Umbilical cord (tissue), 2 donors: ENCODE measurements at places on chromosomes 4 and X. TPM values are rescaled to one million over a fixed set of nuclear protein-coding genes. Genes with fewer than 3 reads are reported as not detected.

DNA sequence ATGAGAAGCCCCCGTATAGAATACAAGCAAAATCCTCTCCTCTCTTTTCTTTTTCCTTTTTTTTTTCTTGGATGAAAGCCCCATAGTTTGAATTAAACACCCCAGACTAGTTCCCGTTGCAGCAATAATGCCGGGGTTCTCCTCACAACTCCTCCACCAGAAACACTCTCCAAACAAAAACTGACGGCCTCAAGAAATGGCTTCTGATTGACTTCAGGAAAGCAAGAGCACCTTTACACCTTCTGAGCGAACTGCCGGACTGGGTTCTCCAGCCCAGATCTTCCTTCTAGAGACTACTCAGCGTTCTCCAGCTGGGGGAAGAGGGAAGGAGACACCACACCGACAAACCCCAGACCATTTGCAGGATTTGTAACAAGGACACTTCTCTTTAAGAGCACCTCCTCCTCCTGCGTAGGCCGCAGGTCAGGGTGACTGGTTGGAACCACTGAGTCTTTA is 4.0 kb downstream of the HAND2 start:
- DNase-seq = peak; percentile 52

GRCh38 chr4:169014586-169014985 is 4.5 kb upstream of the CBR4 start:
- DNase-seq = no peak

DNA sequence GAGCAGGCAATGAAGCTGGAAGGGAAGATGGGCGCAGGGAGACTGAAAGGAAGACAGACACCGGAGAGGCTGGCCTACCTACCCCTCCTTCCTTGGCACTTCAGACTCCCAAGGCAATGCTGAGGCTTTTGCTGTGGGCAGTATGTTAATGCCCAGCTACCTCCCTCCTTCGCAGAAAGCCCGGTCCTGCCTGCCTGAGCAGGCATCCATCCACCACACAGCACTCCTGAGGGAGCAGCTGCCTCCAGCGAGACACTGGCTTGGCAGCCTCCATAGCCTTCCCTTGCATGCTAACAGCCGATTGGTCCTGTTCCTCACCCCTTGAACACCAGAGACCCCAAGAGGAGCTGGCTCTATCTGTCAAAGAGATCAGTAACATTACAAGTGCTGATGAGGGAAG is 14.4 kb downstream of the GABRQ start:
- DNase-seq = no peak

- DNase-seq = no peak
Observed at GRCh38 chrX:134735015-134735414, 76.7 kb upstream of the PLAC1 start.

DNA sequence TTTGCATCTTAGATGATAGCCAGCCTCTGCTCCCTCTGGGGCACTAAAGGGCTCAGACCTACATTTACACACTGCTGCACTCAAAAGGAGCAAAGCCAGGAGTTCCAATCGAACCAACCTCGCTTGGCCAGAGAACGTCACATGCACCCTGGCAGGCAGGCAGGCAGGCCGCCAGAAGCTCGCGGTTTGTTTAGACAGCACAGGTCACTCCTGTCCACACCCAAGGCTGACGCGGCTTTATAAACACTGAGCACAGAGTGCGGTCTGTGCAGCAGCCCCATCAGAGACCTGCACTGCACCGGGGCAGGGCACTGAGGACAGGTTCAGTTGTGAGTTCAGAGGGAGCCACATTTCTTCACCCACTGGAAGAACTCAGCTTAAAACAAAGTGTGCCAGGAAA is 143.9 kb downstream of the BCOR start:
- no peak for DNase-seq

DNA sequence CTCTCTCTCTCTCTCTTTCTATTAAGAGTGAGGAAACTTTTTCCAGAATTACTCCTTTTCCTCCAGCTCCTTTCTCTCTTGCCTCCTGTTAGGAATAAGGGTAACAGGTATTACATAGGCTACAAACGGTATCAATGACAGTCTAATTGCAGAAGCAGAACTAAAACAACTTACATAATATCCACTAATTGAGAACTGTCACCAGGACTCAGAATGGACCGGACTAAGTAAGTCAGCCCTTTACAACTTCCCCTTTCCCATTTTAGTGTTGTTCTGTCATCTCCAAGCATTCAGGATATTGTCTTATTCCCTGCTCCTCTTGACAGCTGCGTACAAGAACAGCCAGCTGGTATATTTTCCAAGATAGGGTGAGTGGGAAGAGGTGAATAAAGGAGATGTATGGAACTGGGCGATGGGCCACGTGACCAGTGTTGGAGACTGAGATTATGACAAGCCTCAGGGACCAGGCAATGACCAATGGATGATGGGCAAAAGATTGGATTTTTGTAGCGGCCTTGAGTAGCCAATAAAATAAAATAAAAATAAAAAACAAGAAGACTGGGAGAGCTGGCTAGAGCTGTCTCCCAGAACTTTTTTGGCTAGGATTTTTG is 2.3 kb upstream of the FNIP2 start:
- DNase-seq = no peak

DNA sequence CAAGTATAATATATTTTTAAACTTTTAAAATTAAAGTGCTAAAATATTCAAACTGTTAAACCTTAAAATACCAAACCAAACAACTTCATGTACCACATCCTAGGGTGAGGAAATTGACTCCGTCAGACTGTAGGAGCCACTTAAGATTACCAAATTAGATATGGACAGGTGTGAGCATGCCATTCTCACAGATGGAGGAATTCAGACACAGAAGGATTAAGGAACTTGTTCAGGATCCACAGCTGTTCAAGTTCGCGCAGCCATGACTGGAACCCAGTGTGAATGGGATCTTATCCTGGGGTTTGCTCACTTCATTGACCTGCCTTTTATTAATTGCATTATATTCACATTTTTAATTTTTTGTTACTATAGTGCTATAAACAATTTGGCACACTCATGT is 224.9 kb upstream of the PCDH7 start:
- no peak for DNase-seq

DNA sequence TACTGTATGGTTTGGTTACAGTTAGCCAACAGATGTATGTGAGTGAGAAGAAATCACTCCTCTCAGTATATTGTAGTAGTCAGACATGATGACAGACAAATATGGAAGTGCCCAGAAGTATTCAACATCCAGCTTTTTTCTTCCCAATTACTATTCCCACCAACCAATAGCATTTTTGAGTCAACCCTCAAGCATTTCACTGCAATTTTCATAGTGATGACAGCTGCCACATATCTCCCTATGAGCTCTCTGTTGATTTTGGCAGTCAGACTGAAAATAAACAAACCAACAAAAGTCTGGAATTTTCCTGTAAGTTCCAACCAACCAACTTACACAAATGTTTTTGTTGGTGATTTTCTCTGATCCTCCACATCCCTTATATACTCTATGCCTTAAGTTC is 8.2 kb upstream of the TRAM1L1 start:
- DNase-seq = peak; percentile 21

The C1QTNF7 gene
- 52.7 TPM for total RNA-seq

GRCh38 chr4:7487502-7487901 is 52.8 kb upstream of the PSAPL1 start:
- DNase-seq = no peak

- no peak for DNase-seq
Observed at GRCh38 chr4:143559757-143560147, 46.2 kb downstream of the SMARCA5 start.
